Sciatic nerve (tissue), 2 donors: ENCODE measurements at places on chromosomes 1 and 21. TPM values are rescaled to one million over a fixed set of nuclear protein-coding genes. Genes with fewer than 3 reads are reported as not detected.

Gene LCK
- 3.2 TPM for total RNA-seq

Gene TSPEAR
- total RNA-seq: not detected

Gene MAB21L3
- not detected for total RNA-seq

Gene TSACC
- not detected for total RNA-seq

Gene GJB3
- 1.3 TPM for total RNA-seq

DNA sequence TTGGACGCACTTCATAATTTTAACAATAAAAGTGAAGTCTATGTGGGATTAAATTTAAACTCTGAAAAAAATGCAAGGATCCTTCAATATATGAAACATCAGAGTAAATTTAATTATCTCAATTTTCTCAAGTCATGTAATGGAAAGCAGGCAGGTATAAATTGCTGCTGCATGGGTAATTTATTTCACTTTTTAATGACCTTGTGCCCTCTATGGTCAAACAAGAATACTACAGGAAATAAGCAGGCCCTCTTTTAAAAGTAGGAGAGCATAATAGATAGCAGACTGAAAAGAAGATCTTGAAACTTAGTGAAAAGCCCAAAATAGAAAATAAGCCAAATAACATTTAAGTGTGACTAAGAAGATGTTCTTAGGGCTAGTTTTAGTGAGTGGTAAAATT lies 22.9 kb downstream of the BCAS2 start:
- no peak for DNase-seq

DNA sequence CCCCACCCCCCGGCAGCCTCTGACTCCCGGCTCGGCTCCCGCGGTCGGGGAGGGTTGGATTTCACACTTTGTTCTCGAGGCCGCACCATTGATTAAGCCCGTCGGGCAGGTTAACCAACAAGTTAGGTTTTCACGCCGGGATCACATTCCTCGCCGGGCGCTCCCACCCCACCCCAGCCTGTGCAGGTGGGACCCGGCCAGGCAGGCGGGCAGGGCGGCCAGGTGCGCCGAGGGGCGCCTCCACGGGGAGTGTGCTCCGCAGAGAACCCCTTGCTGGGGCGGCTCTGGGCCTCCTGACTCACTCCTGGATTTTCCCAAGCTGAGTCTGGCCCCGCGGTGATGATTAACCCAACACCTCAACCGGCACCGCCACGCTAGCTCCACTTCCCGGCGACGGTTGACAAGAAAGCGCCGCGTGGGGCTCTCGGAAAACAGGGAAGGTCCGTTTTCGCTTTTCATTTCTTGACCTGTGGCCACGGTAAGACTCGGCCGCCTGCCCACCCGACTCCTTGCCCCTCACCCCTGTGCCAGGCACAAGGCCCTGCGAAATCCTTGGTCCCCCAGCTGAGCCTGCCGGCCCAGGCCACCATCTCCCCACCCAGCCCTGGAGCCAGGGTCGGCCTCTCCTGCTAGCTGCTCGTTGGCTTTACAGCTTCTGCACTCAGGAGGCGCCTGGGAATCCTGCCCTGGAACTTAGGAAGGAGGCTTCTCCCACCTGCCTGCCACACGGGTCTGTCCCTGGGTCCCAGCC lies 8.8 kb upstream of the TTLL10 start:
- DNase-seq: no peak

DNA sequence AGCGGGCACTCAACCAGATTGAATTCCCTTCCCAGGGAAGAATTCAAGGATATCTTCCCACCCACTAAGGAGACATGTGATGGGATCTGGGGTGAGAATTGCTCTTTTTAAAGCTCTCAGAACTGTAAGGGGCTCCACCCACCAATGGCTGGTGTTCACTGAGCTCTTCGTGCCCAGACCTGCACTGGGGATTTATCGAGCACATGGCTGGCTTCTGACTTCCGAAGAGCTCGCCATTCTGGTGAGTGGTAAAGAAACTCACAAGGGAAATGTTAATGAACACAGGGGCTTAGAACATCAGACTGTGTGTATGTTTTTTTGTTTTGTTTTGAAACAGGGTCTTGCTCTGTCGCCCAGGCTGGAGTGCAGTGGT lies 9.8 kb downstream of the PADI3 start:
- no peak for DNase-seq

- DNase-seq: no peak
These were observed 15.8 kb downstream of the SYNJ1 start for GRCh38 chr21:32712043-32712442.

GRCh38 chr1:17994046-17994445 lies 113.6 kb upstream of the IGSF21 start:
- DNase-seq: no peak

GRCh38 chr1:186772228-186772627 lies 56.5 kb upstream of the PLA2G4A start:
- DNase-seq: no peak

DNA sequence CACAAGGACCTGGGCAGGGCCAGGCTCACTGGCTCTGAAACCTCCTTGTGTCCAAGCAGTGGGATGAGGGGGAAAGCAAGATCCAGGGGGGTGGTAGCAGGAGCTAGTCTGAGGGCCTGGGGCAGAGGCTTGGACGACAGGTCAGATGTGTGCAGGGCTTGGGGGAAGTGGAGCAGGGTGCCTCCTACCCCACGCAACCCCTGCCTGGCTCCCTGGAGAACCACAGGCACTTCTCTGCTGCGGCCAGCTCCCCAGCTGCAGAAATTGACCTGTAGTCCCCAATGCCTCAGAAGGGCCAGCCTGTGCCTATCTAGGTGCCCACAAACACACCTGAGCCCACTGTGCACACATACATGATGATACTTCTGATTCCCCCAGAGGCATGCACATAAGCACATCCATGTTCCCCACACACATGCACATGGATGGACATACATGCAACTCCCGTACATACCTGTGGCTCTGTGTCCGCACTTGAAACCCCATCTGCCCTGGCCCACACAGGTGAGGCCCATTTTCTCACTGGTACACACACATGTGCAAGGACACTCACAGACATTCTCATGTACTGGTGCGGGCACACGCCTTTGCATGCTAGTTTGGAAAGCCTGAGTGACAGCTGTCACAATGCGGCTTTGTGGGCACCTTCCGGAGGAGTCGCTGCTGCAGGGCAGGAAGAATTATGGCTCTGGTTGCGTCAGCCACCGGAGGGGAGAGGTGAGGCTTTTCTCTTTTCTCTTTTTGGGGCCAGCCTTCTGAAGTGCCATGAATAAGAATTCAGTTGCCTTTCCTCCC lies 247.2 kb upstream of the CSF3R start:
- DNase-seq: no peak

GRCh38 chr1:98315309-98315708 lies 346.2 kb upstream of the SNX7 start:
- no peak for DNase-seq

GRCh38 chr1:194155962-194156361 lies 969.5 kb upstream of the B3GALT2 start:
- DNase-seq: no peak

DNA sequence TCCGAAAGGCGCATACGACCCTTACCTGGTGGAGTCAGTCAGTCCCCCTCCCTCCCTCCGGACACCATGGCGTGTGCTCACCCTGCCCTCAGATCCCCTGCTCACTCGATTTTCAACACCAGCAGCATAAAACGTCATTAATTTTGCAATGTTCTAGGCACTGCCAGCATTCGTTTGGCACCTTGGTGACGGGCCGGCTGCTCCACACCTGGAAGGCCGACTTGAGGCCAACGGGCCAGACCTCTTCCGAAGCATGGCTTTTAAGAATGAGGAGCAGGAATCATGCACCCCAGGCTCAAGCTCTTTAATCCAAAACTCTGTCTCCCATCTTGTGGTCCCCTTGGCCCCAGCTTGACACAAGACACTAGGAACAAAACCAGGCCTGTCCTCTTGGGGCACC lies 33.1 kb downstream of the NPHP4 start:
- peak; percentile 49 for DNase-seq

DNA sequence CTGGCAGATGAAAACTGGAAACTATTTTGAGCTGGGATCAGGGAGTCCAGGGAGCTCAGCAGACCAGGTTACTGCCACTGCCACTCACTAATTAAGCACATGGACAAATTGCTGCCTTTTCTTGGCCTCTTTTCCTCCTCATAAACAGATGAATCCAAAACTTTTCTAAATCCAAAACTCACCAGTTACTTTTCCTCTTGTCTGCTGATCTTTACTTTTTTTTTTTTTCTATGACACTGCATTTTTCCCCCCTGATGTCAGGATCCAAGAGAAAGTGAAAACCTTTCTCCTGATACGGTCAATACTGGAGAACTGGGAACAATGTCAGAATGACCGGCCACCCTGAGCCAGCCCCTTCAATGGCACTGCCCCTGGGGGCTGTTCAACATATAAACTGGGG lies 405.8 kb downstream of the DUSP10 start:
- no peak for DNase-seq

DNA sequence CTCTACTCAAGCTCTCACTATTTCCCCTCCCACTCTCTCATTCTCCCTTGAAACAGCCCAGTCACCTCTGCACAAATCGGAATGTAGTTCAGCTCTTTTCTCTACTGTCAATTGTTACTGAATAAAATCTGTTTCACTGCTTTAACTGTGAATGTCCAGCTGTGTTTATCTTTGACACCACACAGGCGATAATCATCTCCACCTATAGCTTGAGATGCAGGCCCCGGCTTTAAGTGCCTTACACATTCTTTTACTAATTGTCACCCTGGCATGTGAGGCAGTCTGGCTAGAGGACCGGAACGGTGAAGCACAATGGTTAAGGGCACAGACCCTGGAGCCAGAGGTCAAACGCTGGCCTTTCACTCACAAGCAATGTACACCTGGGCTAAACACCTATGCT lies 122.8 kb upstream of the C8B start:
- no peak for DNase-seq

- no peak for DNase-seq
These were observed 33.3 kb downstream of the GNPAT start for GRCh38 chr1:231274119-231274825.

GRCh38 chr1:15031251-15031933 lies 122.2 kb upstream of the TMEM51 start:
- DNase-seq: no peak

DNA sequence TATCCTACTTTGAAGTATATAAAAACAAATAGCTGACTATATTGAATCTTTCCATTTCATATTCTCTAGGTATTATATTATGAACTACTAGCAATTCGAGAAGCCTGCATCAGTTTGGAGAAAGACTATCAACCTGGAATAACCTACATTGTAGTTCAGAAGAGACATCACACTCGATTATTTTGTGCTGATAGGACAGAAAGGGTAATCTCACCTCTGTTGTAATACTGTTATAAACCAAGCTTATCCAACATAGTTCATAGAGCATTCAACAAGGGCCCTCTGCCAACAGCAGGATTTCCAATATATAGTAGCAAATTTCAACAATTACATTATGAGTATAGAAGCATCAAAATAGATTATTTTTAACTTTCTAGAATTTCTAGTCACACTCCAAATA lies 43.7 kb upstream of the TEKT2 start:
- DNase-seq: no peak

DNA sequence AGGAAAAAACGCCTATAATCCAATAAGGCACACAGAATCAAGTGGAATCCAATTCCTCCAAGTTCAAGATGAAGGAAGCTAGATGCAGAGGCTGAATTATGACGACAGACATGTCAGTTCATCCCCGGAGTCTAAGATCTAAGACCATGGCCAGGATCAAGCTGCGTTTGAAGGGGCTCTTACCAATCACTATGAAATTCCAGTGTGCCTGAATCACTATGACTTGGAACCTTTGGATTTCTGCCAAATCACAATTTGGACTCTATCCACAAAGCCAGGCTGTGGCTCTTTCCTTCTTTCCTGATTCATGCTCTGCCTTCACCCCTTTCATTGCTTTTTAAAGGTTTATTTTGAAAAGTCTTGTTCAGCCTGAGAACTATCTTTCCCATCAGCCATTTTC lies 17.1 kb downstream of the OLIG2 start:
- no peak for DNase-seq

- no peak for DNase-seq
These were observed 6.9 kb upstream of the CAMSAP2 start for GRCh38 chr1:200731654-200732332.

DNA sequence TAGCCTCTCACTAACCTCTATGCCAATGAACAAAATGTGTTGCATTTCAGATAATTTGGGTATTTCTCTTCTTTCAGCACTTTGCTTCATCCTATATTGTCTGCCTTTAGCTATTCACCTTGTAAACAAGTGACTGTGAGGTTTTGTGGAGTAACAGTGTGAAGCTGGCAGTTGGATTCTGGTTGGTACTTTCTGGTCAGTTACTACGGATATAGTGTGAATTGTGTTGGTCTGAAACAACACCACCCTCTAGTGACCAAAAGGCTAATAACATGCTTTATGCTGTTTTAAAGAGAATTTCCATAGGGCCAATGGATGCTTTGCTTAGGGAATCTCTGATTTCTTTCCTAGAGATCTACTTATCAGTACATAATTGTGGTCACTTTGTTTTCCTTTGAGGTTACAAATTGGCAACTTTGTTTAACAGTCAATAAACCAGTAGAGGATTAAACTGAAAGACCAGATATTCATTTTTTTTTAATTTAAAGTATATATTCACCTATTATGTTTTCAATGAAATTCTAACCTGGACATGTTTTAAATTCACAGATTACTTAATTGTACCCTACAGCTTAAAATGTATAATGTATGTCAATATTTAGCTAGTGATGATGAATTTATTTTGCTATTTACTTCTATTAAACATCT lies 2.5 kb upstream of the PTGER3 start:
- no peak for DNase-seq

DNA sequence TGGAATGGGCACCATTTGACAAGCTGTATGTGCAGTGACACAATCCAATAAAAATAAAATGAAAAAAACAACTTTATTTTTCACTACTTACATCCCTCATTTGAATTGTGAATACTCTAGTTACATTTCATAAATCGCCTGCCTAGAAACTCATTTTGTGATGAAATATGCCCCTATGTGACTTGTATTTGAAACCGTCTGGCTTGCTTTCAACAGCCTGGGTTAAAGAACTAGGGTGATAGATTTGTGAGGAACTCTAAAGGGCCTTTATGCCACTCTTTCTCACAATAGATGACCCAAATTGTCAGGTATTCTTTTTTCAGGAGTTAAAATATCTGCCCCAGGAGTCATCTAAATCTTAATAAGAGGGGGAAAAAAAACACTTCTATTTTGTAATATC lies 137.9 kb downstream of the DAB1 start:
- no peak for DNase-seq

DNA sequence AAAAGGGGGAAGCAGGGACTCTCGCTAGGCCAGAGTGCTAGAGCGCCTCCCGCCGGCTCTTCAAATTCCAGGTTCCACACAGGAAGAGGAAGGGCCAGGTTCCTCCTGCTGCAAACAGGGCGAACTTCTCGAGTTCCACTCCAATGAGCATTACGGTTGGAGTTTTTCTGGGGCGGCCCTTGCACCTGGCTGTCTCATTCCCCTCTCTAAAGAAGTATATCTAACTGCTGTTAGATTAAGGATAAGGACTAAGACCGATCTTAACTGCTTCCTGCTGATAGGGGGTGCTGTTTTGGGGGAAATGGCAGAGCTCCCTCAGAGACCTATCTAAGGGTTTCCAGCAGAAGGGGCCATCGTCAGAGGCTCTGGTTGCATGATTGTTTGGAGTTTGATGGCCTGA lies 138.0 kb downstream of the RABGAP1L start:
- no peak for DNase-seq
